ENCODE measurements at places on chromosomes 4 and X.
A peak's percentile ranks its signal among the peaks of the same experiment; 100 is the strongest.

GRCh38 chr4:53441564-53441963, 64.1 kb downstream of the FIP1L1 start:
- DNase-seq: no peak

DNA sequence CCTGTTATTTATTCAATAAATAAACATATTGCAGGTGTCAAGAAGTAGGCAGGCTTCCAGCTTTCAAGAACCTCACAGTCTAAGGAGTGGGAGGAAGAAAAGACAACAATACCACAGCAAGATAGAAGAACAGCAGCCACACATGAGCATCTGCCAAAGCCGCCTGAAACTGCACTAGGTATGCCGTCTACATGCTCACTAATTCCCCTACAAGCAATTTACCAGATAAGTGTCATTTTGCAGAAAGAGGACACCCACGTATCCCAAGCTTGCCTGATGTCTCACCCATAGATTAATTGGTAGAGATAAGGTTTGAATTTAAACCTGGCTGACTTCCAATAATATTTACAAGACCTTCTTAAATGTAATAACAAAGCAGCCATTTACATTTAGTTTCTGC, 439.4 kb upstream of the CPEB2 start:
- no peak for DNase-seq

- DNase-seq: no peak
Observed at GRCh38 chr4:33661636-33662035, 2582.7 kb downstream of the ARAP2 start.

DNA sequence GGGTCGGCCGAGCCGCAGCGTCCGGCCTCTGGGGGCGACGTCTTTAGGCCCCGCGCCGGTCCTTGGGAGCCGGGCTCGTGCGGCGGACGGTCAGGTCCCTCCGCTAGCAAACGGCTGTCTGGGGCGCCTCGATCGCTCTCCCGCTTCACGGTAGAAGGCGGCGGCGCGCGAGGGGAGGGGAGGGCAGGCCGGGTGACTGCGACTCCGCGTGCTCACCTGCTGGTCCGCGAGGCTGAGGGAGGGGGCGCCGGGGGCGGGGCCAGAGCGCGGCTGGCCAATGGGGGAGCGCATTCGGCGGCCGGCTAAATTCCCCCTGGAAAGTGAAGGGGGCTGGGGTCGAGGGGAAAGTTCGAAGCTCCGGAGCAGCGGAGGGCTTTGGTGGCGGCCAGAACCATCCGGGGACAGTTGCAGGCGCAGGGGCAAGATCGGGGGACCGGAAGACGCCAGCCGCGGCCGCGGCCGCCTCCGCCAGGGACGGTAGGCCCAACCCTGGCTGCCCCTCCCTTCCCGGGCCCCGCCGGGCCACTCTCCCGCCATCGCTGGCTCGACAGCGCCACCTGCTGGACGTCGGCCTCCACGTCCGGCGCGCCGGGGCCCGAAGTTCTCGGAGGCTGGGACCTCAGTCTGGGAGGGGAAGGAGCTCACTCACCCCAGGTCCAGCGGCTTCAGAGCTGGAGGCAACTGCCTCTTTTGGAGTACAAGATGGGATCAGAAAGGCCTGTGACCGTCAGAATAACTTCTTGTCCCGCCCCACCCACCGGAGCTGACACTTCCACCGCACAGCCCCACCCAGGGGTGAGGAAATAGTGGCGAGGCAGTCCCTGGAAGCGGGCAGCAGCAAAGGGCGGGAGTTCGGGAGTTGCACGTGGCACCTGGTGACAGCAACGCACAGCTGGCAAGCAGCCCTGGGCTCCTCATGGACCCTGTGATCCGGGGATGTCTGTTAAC, 49.9 kb downstream of the ELF4 start:
- DNase-seq: no peak

DNA sequence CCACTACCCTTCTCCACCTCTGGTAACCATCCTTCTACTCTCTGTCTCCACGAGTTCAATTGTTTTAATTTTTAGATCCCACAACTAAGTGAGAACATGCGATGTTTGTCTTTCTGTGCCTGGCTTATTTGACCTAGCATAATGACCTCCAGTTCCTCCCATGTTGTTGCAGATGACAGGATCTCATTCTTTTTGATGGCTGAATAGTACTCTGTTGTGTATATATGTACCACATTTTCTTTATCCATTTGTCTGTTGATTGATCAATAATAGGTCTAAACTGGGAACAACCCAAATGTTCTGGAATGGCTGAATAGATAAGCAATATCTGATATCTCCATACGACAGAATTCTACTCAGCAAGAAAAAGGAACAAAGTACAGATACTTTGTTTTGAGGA, 67.2 kb downstream of the DIPK2B start:
- no peak for DNase-seq

- DNase-seq: peak; percentile 53
Observed at GRCh38 chr4:1491328-1492141, 85.3 kb upstream of the NKX1-1 start.

DNA sequence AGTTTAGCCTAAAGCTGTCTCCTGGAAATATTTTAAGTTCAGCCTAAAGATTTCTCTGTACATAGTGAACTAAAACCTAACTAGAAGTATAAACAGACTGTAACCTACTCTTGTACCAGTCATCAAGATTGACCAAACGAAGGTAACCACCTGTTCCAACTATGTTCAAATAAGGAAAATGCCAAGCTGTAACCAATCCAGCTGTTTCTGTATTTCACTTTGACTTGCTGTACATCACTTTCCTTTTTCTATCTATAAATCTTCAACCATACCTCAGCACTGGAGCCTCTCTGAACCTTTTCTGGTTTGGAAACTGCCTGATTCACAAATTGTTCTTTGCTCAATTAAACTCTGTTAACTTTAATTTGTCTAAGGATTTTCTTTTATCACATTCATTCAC, 3.1 kb upstream of the CYSLTR1 start:
- no peak for DNase-seq

DNA sequence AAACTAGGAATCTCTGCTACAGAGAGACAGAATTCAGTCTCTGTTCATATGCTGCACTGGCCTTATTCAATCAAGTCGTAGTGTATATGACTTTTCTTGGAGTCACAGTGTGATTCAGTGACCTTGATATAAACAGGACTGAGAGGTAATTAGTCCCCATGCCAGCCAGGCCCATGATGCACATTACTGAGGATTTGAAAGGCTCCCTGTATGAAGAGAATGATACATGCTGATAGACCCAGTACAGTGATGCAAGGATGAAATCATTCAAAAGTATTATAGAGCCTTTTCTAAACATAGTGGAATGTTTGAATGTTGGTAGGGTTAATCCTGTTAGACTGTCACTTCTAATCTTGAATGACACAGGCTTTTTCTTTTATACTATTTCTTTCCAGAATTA, 34.1 kb downstream of the ANXA3 start:
- DNase-seq: no peak

DNA sequence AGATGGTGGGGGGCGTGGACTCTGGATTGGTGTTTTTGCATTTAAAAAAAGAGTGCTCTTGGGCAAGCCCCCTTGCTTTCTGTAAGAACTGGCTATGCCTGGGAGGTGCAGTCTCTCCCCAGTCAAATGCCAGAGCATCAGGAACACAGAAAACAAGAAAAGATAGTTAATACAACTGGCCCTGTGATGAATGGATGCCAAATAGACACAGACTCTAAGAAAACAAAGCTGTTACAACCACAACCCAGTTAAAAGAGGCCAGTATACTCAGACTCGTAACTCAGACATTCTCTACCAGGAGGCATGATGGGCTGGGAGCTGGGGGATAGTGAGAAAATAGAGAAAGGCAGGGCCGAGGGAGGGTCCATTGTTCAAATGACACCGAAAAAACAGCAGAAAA, 32.5 kb upstream of the C1QTNF7 start:
- DNase-seq: no peak

DNA sequence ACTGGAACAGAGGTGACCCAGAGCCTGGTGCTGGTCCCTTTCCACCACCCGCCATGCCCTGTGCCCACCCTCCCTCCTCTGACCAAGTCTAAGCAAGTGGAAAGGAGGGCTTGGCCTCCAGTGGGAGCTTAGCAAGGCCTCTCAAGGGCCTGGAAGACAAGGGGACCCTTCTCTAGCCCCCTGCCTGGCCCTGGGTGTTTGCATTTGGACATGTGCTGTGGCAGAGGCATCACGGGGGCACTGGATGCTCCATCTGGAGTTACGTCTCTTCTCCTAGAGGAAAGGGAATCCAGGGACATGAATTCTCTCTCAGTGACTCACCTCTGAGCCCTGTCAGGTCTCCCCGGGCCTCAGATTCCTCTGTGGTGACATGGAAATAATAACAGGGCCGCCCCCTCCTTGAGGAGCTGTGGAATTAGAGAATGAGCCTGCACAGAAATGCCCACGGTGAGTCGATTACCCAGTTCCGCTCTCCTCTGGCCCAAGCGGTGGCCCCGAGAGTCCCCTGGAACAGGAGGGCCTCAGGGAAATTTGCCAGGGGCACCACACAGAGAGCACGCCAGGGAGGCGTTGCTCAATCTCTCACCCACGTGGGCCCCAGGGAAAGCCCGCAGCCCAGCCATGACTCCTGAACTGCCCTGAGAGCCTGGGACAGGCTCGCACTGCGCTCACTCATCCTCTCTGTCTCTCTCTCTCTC, 189.6 kb downstream of the BCOR start:
- peak; percentile 81 for DNase-seq

DNA sequence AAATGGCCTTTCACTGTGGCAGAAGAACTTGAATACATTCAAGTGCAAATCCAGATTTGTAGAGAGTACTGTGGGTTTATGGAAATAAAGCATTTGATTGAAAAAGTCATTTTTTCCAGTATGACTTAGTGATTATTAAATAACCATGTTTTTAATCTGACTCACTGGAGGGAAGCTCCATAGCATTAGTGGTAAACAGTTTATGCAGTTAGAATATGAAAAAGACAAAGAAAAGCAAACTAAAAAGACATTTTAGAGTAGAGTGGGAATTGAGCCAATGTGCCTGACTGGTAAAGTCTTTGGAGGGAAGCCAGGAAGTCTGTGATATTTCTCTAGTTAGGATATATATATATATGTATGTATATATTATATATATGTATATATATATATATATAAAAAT, 53.4 kb downstream of the FAT4 start:
- DNase-seq: no peak

DNA sequence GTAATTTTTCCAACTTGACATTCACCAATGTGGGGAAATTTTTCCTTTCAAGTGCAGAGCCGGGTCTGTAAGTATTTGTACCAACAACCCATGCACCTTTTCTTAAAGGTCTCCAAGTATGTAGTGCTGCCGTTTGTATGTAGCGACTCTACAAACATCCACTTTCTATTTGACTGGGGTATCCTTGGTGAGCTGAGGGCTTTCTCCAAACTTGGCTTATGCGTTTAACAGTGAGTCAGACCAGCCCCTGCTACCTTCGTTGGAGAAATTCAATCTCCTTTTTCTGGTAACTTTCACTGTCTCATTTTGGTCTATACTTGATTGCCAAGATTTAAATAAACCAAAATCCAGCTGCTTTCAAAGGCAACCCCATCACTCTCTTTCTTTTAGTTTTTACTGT, 34.9 kb downstream of the MGST2 start:
- DNase-seq: no peak

DNA sequence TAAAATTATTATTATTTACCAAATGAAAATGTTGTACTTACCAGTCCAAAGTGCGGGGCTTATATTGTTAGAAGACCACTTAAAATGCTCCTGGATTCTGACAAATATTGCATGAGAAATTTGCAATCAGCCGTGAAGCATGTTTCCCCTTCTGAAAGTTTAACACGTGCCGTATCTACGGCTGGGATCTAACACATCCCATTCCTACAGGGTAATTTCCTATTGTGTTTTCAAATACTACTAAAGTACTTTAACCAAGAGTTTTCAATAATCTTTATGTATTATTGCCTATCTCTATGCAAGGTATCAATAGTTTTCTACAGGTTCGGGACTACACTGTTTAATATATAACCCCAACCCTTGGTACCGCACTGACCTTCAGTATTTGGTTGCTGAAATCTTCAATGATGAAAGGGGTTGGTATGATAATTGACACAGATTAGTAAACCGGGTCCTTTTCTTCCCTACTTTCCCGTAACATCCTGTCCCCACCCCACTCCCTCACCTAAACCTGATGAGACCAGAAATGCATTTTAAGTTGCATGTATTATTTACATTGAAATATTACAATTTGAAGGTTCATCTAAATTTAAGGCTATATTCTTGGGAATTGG, 795 bp upstream of the BRWD3 start:
- DNase-seq: no peak

DNA sequence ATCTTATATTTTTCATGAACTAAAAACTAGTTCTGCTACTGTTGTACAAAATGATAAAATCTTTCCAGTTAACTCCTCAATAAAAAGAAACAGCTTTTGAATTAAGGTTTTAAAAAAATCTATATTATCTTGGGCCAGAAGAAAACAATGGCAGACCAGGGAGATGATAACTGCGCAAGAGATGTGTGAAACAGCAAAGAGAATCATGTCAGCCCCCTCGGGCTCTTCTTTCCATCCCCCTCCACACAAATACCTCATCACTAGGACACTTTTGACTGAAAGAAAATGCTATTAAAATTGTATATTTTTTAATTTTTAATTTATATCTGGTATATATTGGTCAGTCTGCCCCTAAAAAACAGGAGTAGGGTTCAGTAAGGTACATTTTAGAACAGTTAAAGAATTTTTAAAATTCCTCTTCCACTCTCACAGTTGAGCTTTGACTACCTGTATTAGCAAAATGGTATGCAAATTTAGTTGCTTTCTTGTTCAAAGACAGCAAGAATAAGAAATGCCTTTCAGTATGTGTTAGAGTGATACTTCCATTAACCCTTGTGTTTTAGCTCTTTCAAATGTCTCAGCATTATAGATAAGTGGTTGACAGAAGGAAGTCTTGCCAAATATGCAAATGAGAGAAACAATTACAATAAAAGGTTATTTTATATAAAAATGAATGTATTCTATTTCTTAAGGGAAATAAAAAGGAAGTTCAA, 36.4 kb upstream of the LCORL start:
- no peak for DNase-seq

DNA sequence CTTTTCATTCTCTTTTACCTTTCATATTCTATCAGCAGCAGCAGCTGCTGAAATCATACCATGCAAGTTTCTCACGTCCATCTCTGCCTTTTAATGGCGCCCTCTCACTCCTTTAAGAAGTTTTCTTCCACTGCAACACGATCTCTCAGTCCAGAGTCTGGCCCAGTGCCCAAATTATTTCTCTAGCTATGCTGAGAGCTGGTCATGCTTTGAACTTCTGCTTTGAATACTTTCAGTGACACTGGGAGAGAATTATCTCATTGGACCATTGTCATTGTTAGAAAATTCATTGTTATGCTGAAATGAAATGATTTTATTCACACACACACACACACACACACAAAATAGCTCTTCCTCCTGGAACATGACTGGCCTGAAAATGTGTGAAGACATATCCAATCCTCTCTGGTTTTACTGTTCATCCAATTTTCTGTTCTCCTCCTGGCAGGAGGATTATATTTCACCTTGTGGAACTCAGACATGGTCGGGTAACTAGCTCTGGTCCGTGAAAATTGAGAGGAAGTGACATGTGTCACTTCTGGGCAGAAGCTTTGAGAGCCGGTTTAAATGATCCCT, 1.3 kb upstream of the PDHA1 start:
- no peak for DNase-seq

DNA sequence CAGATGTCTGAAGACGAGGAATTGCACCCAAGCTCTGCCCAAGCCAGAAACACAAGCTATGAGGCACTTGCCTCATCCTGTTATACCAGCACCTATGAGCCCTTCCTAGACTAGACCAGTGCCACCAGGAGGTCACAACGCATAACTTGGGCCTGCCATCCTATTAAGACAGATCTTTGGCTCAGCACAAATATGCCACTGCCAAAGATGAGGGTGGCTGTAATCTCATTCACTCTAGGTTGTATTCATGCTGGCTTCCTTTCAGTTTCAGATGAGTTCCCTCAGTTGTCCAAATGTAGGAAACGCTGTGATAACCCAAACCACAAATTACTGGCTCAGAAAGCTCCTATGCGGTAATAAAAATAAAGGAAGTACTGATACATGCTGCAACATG, 76.5 kb upstream of the CITED1 start:
- no peak for DNase-seq
